ENCODE measurements at places on chromosomes 1 and 21. TPM values are rescaled to one million over a fixed set of nuclear protein-coding genes. Genes with fewer than 3 reads are reported as not detected.

DNA sequence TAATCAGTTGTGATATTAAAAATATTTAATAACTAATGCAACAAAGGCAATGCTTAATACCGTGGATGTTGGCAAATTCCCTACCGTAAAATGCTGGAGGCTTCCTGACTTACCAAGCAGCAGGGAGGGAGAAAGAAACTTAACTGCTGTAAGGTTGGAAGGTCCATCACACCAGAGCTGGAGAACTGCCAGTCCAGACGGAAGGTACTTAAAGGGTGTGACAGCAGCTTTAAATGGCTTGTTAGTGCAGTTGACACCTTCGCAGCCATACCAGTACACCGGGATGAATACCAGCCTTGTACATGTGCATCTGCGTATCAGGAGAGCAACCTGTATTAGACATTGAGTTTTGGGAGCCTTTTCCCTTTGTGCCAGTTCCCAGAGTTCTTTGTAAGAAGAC is 269.5 kb upstream of the NCAM2 start:
- DNase-seq = no peak

DNA sequence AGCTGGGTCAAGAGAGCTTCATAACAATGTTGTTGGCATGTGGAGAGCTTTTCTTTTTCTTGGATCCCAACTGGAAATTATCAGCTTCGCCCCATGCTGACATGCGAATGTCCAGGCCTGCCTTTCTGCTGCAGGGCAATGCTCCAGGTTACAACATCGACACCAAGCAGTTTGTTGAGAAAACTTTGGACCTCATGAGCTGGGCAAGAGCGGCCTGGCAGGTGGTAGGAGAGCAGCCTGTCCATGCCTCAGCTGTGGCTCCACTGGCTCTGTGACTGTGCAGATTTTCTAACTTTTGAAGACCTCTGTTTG is 41.4 kb downstream of the MTARC1 start:
- DNase-seq = no peak

The KRTAP12-2 gene
- total RNA-seq = not detected

The SLC9C2 gene
- total RNA-seq = not detected

DNA sequence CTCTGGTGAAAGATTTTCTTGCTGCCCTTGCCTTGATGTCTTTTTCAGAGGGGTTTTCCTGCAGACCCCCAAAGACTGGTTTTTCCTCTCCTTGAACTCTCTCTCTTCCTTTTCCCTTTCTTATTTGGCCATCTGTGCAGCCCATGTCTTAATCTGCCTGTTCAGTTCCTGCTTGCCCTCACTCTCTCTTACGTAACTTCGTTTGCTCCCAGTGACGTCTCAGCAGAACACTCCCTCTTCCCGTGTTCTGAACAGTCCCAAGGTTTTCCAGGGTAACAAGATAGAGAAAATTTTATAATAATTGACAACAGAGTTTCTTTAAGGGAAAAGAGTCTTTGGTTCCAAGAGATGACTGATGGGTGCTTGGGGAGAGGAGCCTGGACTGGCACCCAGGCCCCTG is 109.1 kb upstream of the LMO4 start:
- no peak for DNase-seq

DNA sequence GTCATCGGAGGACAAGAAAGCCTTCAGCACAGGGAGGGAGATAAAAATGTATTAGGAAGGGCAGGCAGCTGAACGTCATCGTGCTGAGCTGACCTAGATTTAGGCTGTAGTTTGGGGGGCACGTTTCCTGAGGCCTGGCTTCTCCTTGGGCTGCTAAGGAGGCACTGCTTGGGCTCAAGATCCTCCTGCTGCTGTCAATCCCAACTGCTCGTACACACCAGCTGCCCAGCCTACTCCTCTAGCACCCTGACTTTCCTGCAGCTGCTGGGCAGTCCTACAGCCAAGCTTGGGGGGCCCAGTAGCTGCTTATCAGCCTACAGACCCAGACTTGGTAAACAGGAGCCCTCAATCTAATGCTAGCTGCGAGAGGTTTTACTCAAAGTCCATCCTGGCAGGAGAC is 6.2 kb downstream of the TMEM35B start:
- no peak for DNase-seq

DNA sequence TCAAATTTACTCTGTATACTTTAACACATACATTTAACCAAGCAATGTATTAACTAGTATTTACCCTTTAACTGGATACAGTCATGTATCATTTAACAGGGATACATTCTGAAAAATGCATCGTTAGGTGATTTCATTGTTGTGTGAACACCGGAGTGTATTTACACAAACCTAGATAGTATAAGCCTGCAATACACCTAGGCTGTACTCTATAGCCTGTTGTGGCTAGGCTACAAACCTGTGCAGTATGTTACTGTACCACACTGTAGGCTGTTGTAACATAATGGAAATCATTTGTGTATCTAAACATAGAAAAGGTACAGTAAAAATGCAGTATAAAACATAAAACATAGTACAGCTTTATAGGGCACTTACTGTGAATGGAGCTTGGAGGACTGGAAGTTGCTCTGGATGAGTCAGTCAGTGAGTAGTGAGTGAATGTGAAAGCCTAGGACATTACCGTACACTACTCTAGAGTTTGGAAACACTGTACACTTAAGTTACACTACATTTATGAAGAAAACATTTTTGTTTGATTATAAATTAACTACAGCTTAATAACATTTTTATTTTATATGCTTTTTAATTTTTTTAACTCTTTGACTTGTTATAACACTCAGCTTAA is 21.3 kb downstream of the RGS4 start:
- no peak for DNase-seq

The ADGRL2 gene
- not detected for total RNA-seq

DNA sequence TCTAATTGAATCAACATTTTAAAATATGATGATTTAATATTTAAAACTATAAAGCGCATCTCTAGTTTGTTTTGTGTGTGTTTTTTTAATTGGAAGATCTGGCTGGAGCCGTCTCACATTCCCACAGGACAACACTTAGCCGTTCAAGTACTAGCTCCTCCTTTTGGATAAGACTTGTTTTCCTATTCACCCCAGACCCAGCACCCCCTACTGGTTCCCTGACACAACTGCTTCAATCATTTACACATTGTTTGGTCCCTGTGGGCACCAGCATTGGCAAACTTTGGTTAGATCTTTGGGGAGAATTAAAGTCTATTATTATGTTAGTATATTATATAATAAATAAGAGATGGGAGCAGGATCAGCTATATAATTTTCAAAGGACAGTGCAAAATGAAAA is 34.5 kb downstream of the TYW3 start:
- DNase-seq = no peak

DNA sequence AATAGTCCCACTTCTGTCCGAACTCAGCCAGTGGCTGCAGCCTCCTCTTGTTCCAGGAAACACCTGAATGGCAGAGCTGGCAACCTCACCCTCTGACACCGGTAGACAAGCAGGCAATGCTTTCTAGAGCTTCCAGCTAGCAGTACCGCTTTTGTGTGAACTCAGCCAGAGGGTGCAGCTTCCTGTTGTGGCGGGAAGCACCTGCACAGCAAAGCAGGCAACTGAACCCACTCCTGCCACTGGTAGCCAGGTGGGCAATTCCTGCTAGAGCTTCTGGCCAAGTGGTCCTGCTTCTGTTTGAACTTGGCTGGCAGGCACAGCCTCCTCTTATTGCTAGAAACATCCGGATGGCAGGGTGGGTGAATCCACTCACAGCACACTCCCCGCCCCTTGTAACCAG is 40.1 kb upstream of the TMPRSS15 start:
- no peak for DNase-seq

The KCNK2 gene
- total RNA-seq = not detected

The AKR7A3 gene
- 0.46 TPM for total RNA-seq
